ENCODE measurements at places on chromosomes 5 and 9. TPM values are rescaled to one million over a fixed set of nuclear protein-coding genes. Genes with fewer than 3 reads are reported as not detected.

GDA gene
- 22.2 TPM for total RNA-seq

GRCh38 chr5:126454081-126454480 lies 30.9 kb downstream of the GRAMD2B start:
- no peak for DNase-seq

FOXD4L6 gene
- not detected for total RNA-seq

GRCh38 chr9:123225374-123225813 lies 43.0 kb downstream of the STRBP start:
- peak; percentile 30 for DNase-seq

GZMA gene
- total RNA-seq, result 2.0 TPM

DNA sequence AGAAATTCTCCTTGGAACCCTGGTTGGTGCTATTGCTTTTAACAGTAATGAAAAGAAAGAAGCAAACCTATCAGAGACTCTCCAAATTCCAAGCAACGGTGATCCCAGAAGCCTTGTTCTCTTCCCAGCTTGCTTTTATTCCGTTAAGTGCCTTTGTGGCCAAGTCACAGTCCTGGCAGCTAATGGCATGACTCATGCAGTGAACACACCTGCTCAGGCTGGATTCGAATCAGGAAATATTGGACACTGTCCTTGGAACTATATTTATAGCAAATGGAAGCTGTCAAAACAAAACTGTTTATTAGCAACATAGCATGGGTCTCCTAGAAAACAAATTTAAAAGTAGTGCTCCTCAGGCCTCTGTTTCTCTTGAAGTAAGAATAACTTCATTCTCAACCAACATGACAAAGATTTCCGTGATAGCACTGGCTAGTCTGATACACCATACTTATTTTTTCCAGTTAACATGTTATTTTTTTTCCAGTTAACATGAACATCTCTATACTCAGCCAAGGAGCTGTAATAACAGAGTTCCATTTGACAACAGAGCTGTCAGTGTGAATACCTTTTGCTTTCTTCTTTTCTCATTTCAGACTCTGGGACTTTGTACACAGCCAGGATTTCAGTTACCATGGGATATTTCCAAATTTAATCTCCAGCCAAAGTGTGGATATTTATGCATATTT lies 502.4 kb downstream of the GADD45G start:
- DNase-seq, result peak; percentile 41

DNA sequence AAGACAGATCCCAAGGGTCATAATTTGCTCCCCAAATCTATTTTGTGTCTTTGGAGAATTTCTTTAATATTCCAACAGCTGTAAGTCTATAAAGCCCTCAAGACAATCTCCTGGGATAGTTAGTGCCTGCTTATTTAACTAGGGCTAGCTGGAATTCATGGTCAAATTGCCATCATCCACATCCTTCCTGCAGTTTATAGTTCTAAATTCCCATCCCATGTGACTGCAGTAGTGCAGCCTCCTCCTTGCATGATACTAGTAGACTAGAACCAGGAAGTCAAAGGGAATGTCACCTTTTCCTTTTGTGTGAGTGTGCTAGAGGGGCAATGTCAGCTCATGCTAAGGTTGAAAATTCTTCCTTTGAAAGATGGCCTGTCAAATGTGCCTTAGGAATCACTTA lies 214.8 kb upstream of the PIK3R1 start:
- DNase-seq, result no peak

GABRB2 gene
- 1.5 TPM for total RNA-seq

- DNase-seq, result no peak
These were observed 8.8 kb downstream of the NEUROG1 start for GRCh38 chr5:135526924-135527323.

Data from colonic mucosa (tissue), 4 donors.